ENCODE measurements at places on chromosomes 13 and 19.

DNA sequence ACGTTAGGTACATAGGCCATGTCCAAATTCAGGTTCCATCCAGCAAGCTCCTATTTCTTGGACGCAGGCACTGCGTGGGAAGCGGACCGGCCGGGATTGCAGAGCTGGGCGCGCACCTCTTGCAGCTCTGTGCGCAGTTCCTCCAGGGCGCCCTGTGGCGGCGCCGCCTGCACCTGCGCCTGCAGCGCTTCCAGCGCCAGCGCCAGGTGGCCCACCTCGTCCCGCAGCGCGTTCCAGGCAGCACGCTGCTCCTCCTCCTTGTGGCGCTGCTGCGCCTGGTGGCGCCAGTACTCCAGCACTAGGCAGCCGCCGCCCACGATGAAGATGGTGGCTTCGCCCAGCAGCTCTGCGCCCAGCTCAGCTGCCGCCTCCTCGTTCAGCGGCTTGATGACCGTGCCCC, 31.1 kb downstream of the OPA3 start:
- DNase-seq, result no peak

GRCh38 chr13:97914540-97914939, 38.9 kb upstream of the IPO5 start:
- DNase-seq, result no peak

DNA sequence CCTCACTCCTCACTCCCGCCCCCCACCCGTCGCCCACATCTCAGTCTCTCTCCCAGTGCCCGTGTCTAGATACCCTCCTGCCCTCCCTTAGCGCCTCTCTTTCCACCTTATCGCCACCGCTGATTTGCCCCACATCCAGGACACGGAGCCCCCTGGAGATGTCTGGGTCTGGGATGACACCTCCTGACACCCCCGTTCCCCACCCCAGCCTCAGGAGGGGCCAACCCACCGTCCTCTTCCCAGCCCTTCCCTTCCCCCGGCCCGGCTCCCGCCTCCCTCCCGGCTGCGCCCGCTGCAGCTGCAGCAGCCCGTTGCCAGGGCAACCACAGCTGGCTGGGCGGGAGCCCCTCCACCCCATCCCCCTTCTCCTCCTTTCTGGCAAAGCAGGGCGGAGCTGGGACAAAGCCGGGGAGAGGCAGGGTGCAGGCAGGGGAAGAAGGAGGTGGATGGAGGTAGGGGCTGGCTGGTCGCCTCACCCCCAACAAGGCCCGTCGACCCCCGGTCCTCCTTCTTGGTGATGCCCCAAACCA, 13.5 kb downstream of the DPF1 start:
- no peak for DNase-seq

DNA sequence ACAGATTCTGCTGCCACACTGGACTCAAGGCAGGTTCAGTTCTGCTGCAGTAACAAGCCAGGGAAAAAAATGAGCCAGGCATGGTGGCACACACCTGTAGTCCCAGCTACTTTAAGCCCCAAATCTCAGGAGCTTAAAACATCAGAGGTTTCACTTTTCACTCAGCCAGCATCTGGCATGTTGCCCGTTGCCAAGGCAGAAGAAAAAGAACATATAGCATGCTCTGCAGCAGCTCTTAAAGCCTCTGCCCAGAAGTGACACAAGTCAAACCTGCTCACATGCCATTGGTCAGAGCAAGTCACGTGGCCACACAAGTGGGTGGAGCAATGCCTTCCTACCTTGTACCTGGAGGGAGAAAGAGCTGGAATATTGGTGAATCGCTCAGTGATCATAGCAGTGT, 14.7 kb upstream of the ADGRE5 start:
- peak; percentile 51 for DNase-seq

GRCh38 chr13:33125821-33126570, 109.8 kb downstream of the KL start:
- peak; percentile 38 for DNase-seq

DNA sequence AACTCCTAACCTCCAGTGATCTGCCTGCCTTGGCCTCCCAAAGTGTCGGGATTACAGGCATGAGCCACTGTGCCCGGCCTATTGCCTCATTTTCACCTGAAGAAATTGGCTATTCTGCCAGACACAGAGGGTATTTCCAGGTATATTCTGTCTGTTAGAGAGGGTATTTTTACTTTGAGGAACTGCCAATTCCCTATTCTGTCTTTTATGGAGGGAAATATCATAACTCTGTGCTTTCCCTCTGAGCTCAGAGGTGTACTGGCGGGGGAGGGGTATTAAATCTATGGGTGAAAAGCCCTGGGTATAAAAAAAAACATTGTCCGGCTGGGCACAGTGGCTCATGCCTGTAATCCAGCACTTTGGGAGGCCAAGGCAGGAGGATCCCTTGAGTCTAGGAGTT, 24.8 kb downstream of the TSKS start:
- no peak for DNase-seq

DNA sequence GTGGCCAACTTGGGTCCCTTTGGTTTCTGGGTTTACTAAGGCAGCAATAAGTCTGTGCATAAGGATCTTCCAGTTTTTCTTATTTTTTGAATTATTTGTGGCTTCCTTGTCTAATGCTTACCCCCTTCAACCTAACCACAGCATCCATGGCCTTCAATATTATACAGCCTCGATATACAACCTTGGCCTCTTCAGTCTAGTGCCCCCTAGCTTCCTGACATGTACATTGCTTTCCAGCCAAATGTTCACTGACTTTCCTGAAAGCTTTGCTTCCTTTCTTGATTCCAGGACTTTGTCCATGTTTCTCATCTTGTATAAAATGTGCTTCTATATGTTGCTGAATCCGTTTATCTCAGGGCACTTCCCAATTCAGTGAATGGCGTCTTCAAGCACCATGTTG, 310.1 kb downstream of the OLFM4 start:
- DNase-seq, result no peak

DNA sequence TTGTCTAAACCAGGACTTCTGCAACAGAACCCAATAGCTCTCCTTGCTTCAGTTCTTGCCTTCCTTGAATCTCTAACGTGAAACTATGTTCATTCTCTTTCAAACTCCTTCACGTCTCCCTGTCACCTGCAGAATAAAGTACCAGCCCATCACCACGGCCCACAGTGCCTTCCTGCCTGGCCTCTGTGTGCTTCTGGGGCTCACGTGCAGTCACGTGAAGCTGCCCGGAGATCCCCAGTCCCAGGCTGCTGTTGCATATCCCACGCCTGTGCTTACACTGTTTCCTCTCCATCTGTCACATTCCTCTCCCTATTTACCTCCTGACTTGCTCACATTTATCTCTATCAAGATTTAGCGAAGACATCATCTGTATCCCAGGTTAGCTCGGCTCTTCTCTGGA, 102.8 kb downstream of the STARD13 start:
- no peak for DNase-seq

GRCh38 chr13:22801402-22802003, 379.3 kb upstream of the SGCG start:
- no peak for DNase-seq

GRCh38 chr19:56333506-56333905, 18.9 kb upstream of the ZSCAN5A start:
- no peak for DNase-seq

DNA sequence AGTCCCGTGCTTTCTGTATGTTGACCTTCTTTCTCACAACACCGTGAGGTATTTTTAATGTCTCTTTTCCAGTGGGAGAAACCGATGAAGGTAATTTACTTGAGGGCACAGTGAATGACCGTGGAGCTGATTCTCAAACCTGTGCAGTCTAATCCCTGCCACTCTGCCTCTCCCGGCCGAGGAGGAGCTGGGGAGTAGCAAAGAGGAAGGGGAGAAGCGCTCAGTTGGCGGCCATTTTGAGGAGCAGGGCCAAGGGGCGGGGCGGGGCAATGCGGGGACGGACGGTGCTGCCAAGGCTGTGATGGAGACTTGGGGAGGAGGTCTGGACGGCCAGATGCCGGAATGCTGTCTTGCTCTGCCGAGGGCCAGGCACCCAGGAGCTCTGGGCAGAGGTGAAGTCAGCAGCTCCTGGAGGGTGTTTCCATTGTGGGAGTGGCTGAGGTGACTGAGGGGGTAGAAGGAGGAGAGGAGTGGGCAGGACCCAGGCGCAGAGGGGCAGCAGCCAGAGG, 12.4 kb upstream of the RANBP3 start:
- DNase-seq, result peak; percentile 60

GRCh38 chr19:45254044-45254531, 3.0 kb downstream of the MARK4 start:
- DNase-seq, result no peak

DNA sequence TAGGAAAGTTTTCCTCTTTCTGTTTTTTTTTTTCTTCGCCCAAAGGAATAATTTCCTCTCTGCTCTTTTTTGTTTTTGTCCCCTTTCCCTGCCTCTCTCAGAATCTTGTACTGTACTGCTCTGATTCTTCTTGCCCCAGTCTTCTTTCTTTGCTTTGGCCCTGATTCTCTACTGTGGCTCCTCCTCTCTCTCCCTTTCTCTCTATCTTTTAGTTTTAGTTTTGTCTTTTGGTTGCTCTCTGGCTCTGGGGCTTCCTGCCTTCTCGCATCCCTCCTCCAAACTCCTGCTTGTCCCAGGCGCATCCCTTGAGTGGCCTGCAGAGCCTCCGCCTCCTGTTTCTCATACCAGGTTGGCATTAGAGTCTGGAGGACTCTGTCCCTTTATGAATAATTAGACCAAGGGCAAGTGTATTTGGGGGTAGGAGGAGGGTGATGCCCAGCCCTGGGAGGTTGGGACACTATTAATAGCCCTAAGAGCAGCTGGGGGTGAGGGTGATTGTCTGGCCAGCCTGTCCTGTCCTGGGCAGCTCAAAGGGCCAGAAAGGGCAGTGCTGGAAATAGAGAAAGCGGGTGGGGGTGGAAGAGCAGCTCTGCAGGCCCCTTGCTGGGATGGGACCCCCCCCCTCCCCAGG, 39.1 kb downstream of the LYL1 start:
- DNase-seq, result no peak

DNA sequence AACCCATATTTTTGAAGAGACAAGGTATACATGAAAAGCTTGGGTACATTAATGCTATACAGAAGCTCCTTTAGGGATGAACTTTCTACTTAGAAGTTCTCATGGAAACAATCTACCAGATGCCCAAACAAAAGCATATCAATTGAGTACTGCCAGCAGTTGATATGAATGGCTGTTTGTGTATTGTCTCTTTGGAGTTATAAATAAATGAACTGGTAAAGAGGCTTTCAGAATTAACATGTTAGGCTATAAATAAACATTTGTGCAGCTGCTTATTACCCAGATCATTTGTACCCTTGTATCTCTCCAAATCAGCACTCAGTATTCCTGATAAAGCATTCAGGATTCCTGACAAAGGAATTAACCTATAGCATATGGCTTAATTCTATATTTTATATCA, 418.9 kb downstream of the FGF14 start:
- DNase-seq, result no peak

- DNase-seq, result no peak
Observed at GRCh38 chr13:31276421-31276820, 76.6 kb downstream of the B3GLCT start.

- no peak for DNase-seq
Observed at GRCh38 chr13:112172641-112173251, 105.8 kb downstream of the SOX1 start.

- peak; percentile 59 for DNase-seq
Observed at GRCh38 chr19:4456476-4456842, 1.1 kb downstream of the UBXN6 start.

- DNase-seq, result no peak
Observed at GRCh38 chr13:72782717-72783116, 784 bp downstream of the PIBF1 start.

DNA sequence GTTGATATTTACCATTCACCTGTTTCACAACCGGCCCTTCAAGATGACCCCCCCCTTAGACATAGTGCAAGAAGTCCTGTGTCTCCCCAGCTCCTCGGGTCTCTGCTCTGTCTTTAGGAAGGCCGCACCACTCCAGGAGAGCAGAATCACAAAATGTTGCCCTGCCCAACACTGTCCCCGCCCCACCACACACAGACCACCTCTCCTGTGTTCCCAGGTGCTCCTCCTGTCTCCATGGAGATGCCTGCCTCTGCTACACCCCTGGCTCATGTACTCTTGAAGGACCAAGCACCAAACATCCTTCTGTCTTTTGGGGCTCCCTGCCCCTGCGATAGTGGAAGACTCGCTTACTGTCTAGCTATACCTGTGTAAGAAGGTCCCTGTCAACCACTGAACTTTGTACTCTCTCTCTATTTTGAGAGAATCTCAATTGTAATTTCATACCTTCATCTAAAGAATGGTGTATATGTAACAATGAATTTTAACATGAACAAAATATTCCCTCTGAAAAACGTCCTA, 9.6 kb upstream of the TNFRSF19 start:
- no peak for DNase-seq
